NCI-H526 treated with DMSO at 0.1 percent for 48 hours (cell line): ENCODE measurements at places on chromosomes 2 and 18.

GRCh38 chr2:206240327-206240726, 34.1 kb upstream of the ZDBF2 start:
- DNase-seq: no peak

DNA sequence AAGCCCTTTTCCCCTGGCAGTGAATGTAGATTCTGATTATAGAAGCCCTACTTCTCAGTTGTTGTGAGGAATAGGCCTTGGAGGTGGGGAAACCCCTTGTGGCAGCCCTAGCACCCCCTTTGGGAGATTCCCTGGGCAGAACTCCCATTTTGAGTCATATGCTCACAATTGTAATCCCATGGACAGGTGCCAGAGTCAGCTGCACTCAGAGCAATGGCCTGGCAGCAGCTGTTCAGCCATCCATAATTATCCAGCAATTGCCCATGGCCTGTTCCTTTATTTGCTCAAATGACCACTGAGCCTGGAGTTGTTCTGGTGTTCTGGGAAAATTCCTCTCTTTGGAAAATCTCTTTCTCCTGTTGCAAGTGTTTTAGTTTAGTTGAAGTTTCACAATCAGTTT, 71.7 kb downstream of the PTRHD1 start:
- DNase-seq: no peak

DNA sequence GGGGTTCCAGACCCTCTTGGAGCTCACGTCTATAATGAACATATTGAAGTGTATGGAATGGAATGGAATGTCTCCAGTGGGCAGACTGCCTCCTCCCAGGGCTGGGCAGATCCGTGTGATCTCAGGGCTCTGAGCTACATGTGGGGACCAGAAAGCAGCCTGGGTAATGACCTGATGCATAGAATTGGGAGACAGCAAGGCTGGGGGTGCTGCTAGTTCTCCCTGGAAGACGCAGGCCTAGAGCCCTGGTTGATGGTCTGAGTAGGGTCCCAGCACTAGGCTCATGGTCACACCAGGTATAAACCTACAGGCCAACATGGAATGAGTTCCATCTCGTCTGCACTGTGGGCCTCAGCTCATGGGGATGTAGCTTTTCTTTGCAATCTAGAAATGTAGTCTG, 46.7 kb downstream of the ACAA2 start:
- DNase-seq: no peak

GRCh38 chr18:79699653-79700052, 20.1 kb downstream of the CTDP1 start:
- no peak for DNase-seq

DNA sequence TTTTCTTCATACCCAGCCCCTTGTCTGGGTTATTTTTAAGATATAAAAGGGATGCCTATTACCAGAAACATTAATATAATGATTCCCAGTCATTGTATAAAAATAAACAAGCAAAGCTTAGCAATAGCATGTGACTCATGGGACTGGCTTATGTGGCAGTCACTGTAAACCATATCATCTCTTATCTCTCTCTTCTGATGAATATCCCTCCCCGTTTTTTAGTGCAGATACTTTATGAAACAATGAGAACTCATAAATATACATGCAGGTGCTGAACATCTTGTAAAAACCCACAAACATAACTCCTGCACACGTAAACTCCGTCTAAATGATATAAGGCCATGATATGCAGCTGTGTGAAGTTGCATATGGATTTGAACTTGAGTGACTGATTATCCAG, 154.9 kb downstream of the MGAT5 start:
- no peak for DNase-seq

DNA sequence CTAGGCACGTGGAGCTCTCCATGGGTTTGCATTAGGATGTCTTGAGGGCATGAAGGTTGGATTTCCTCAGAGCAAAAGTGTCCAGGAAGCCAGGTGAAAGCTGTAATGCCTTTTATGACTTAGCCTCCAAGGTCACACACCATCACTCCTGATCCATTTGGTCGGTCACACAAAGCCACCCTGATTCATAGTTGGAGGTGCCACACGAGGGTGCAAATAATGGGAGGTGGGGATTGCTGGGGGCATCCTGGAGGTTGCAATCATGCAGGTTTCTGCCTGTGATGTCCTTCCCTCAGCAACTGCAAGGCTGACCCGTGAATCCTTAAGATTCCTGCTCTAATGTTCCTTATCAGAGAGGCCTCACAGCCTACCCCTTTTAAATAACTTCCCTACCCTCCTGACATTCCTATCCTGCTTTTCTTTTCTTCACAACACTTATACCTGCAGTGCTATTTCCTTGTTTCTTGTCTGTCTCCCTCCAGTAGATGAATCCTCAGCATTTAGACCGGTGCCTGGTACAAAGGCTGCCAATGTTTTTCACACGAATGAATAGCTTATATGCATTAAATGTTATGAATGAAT, 97.1 kb downstream of the LIPG start:
- DNase-seq: no peak

GRCh38 chr2:60735496-60736250, 20.4 kb upstream of the PAPOLG start:
- no peak for DNase-seq

DNA sequence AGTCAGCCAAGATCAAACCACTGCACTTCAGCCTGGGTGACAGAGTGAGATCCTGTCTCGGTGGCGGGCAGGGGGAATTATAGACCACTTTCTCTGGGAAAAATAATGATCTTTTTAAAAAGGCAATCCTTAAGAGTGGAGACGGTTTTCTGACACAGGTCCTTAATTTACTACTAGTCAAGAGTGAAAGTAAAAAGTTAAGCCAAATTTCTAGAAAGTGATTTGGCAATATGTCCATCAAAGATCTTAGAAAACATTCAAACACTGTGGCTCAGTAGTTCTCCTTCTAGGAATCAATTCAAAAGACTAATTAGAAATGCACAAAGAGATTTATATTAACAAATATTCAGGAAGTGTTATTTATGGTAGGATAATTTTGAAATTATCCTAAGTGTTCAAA, 148.5 kb upstream of the DNMT3A start:
- no peak for DNase-seq

DNA sequence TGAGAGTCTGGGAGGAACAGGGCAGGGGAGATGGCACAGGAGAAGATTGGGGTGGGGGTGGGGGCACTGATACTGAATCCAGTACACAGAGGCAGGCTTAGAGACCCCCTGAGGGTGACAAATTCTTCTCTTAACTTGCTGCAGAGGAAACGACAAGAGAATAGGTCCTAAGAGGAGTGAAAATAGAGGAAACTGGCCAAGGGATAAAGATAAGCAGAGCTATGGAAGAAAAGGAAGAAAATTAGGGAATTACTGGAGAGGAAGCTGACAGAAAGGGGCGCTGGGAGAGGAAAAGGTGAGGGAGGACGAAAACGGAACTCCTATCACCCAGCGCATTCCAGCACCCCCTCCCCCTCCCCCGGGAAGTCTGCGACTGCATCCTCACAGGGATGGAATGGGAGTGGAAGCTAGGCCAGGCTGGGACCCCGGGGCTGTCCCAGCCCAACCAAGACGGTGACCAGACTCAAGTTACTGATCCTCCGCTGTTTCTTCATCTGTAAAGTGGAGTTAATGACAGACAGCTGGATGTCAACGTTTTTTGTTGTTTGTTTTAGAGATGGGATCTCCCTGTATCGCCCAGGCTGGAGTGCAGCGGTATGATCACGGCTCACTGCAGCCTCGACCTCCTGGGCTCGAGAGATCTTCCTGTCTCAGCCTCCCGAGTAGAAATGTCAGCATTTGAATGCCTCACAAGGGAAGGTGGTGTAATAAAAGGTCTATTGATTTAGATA, 2.6 kb upstream of the EMX1 start:
- DNase-seq: no peak

- DNase-seq: no peak
These were observed 83.1 kb upstream of the SP3 start for GRCh38 chr2:174048243-174048642.

- no peak for DNase-seq
These were observed 189.8 kb downstream of the NCK2 start for GRCh38 chr2:105934467-105934866.

GRCh38 chr2:190891889-190892288, 11.3 kb downstream of the GLS start:
- DNase-seq: no peak

DNA sequence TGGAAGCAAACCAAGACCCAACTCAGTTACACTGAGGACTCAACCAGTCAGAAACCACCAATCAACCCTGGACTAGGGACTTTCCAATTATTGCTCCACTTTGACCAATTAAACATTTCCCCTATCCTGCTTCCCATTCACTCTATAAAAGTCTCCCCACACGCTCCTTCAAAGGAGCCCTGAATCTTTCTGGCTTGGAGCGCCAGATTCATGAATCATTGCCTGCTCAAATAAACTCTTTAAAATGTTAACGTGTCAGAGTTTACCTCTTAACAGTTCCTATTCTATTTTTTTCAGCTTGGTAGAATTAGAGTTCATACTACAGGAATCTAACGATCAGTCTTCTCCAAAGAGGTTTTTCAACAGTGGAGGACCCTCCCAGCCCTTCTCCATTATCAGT, 20.7 kb upstream of the SULT1C2 start:
- DNase-seq: no peak

DNA sequence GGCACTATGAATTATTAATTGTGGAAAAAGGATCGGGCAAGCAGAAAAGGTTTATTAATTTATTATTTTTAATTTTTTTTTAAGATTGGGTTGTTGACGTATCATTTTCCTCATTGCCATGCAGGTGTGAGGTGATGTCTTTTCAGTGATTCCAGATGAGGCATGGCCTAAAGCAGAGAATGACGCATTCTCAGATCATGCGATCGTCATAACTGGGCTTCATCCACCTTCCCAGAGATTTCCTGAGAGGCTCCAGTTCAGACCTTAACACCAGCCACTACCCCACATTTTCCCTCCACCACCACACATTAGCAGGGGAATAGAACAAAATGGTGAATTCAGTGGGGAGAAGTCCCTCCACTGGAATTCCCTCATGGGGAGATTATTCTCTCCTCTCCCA, 518.4 kb upstream of the SPHKAP start:
- DNase-seq: no peak

- no peak for DNase-seq
These were observed 15.2 kb upstream of the CCDC74B start for GRCh38 chr2:130160131-130160530.

DNA sequence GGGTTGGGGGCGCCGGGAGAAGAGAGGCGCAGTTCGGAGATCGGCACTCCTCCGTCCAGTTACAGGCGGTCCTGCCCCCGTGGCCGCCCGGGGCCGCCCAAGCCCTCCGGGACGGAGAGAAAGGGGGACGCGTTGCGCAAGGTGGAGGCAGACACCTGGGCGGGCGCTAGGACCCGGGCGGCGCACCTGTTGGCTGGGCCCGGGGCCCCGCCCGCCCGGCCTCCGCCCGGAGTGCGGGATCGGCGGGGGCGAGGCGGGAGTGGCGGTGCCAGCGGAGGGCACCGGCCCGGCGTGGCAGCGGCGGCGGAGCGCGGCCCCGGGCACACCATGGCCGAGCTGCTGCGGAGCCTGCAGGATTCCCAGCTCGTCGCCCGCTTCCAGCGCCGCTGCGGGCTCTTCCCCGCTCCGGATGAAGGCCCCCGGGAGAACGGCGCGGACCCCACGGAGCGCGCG, at the start of gene SGPP2:
Gene SGPP2, plus strand, starts transcription at position 268 of the 453 bp plus-strand sequence. Its CDS starts 60 bp downstream, at position 328.
- peak; percentile 59 for DNase-seq

DNA sequence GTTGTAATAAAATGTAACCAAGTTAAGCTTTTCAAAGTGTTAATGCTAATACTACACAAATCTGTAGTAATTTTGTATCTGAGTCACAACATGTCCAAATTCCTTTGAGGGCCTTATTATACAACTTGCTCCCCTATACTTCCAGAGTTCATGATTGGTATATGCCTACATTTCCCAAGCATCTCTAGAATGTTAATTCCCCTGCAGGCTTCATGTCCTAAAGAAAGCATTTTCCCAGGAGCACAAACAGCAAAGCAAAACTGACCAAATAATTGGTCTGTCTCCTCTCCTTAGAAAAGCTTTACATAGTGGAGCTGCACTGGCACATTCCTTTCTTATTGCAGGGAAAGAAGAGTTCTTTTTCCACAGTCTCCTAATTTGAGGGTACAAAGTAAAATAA, 3.7 kb downstream of the ALS2 start:
- no peak for DNase-seq

GRCh38 chr18:77133051-77133834, 660 bp upstream of the MBP start:
- DNase-seq: no peak

DNA sequence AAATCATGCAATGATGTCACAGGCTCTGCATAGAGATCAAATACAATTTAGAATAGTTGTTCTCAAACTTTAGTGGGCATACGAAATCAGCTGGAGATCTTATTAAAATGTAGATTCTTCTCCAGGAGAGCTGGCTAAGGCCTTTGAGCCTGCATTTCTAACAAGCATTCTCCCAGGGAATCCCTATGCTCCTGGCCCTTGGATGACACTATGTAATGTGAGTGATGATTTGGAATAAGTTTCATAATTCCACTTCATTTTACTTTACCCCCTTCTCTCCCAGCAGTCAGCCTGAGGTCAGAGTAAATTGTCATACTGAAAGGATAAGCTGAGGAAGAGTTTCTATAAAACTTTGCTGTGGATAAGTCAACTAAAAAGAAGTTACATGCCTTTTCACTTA, 189.1 kb downstream of the UBE2E3 start:
- no peak for DNase-seq
